AG08396 (cell line): ENCODE measurements at places on chromosomes 16 and 17.

DNA sequence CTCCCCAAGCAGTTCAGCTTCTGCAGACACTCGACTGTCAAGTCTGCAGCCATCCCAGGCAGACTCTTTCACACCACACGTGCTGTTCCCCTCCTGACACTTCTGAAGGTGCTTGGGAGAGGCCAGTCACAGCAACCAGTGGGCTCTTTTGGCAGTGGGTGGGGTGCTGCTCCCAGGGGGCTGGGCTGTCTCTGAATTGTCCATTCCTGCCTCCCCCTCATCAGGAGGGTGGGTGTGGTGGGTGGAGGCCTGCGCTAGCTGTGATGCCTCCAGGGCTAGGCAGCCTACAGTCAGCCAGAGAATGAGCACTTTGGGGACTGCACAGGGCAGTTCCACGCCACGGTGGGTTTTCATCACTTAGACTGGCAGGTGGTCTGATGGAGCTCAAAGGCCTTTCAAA lies 10.3 kb downstream of the STARD3 start:
- no peak for DNase-seq

DNA sequence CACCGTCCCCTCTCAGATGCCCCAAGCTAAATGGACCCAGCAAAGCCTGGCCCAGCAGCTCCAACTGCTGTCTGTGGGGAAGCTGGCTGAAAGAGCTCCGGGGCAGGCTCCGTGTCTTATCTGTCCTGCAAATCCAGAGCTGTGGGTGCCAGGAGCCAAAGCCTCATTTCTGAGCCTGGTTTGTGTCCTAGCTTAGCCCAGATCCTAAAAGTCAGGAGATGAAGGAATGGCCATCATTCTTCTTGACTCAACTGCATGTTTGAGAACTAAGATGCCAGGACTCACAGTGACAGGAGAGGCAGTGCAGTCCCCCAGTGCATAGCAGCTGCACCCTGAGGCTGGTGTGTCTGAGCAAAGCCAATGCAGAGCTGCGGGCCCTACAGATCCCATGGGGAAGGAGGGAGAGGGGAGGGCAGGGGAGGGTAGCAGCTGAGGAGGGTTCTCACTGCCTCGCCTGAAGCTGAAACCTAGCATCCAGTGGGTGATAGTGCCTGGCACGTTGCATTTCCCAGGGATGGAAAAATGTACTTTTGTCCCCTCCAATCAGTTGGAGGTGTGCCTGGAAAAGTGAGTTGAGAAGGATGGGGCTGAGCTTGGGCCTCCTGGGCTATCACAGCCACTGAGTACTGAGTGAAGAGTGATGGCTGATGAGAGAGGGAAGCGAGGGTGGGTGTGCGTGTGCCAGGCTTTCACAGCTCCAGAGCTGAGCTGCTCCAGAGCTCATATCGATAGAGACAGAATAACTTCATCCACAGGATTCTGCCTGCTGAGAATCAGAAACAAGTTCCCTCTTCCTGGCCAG lies 24.5 kb upstream of the CD300E start:
- DNase-seq, result no peak

DNA sequence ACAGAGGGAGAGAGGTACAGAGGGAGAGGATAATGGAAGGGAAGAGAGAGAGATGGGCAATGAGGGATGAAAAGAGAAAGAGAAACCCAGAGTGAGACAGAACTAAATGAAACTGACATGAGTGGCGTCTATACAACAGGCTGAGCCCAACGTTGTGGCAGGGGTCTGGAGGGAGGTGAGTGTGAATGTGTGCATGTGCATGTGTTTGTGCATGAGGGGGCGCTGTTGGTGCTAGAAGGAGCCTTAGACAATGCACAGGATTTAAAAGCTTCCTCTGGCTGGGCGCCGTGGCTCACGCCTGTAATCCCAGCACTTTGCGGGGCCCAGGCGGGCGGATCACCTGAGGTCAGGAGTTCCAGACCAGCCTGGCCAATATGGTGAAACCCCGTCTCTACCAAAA lies 454.8 kb upstream of the CDH11 start:
- no peak for DNase-seq

- no peak for DNase-seq
Measured at GRCh38 chr16:22648141-22648540, 137.4 kb downstream of the NPIPB5 start.

DNA sequence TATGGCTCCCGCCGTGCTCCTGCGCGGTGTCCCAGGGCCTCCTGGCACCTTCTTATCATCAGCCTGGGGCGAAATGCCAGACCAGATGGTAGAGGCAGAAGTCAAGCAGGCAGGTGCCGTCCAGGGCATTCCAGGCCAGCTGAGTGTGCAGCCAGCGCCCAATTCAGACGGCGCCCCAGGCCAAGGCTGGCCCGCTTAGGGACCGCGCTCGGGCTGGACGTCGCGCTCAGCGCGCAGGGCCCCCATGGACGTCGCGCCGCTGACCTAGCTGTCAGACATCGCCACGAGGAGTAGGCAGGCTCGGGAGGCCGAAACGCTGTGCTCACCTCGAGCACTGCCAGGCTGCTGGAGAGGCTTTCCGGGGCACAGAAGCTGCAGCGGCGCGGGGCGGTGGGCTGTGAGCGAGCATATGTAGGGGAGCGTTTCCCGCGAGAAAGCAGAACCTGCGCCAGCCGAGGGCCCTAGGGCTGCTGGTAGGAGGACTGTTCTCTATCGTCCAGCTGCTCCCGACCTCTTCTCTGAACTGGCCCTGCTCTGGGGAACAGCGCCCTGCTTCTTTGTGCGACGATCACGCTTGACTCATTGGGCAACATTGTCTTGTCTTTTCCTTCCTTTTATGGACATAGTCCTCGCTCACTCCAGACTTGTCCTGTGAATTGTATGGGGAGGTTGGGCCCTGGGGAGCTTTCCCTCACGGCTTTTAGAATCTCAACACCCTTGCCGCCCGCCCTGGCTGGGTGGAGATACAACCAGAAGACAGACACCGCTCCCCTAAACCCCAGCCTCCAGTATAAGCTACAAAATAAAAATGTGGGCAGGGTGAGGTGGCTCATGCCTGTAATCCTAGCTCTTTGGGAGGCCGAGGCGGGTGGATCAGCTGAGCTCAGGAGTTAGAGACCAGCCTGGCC lies 8.4 kb upstream of the CA4 start:
- DNase-seq, result no peak

DNA sequence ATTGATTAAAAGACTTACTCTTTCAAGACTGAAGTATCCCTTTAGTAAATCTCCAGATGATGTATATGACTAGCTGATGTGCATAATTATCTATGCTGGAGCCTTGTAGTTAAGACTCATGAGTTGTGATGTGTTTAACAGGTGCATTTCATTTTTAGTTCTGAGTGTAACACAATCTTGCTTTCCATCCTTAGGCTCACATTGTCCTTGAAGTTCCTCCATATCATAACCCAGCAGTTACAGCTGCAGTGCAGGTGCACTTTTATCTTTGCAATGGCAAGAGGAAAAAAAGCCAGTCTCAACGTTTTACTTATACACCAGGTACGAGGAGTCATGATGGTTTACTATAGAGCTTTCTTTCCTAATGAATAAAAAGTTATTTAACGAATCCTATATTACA lies 52.9 kb downstream of the ESRP2 start:
- no peak for DNase-seq

- DNase-seq, result no peak
Measured at GRCh38 chr16:4615384-4616046, 827 bp upstream of the UBALD1 start.

- peak; percentile 48 for DNase-seq
Measured at GRCh38 chr17:1997927-1998742, 27.0 kb downstream of the RTN4RL1 start.

DNA sequence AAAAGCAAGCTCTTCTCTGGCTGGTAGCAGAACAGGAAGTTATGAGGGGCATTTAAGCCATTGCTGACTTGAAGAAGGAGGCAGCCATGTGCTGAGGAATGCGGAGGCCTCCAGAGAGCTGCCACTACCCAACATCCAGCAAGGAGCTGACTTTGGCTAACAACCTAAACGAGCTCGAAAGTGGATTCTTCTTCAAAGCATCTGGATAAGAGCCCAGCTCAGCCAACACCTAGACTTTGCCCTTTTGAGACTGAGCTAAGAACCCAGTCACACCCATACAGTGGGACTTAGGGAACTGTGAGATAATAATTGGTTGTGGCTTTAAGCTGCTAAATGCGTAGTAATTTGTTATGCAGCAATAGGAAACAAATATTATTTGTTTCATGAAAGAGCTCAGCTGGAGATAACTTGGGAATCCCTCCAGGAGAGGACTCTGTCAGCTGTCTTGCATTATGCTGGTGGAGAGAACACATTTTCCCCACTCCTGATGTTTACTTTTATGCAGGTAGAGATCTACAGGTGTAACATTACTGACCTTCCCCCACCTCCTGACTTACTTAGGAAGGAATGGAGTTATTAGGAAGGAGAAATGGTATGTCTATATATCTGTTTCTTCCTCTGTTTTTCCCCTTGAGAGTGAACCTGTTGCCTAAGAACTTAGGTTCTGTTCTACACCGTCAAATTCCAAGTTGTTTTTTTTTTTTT lies 52.7 kb upstream of the ZNF629 start:
- DNase-seq, result no peak

DNA sequence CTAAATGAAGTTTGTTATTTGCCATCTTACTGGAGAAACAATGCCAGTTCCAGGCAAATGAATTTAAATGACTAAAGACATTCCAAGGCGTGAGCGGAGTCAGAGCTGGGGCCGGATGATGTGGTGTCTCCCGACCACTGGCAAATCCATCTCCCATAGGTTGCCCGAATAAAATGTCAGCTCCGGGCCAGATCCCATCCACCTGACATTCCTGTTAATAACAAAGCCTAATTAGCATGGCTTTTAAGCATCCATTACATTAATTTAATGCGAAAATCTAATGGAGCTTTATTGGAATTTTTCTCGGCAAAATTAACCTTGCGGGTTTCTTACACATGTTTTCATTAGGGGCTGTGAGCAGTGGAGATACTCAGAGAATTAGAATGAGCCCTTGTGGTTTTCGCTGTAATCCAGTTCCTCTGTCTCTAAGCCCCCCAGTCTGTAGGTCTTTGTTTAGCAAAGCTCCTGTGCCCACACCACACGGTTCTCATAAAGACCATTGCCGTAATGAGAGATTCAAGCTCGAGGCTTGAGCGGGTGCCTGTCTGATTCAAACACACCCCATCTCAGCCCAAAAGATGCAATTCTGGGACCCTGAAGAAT lies 123.3 kb downstream of the CCT6B start:
- no peak for DNase-seq

DNA sequence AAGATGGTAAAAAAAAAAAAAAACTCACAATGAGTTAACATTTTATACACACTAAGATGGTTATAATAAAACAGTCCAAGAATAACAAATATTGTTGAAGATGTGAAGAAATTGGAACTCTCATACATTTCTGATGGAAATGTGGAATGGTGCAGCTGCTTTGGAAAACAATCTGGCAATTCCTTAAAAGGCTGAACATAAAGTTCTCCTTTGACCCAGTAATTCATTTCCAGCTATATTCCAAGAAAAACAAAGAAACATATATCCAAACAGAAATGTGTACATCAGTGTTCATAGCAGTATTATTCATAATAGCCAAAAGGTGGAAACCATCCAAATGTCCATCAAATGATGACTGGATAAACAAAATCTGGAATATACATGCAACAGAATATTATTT lies 97.3 kb upstream of the NETO2 start:
- no peak for DNase-seq

GRCh38 chr16:57191056-57191571 lies 5.0 kb downstream of the RSPRY1 start:
- no peak for DNase-seq

DNA sequence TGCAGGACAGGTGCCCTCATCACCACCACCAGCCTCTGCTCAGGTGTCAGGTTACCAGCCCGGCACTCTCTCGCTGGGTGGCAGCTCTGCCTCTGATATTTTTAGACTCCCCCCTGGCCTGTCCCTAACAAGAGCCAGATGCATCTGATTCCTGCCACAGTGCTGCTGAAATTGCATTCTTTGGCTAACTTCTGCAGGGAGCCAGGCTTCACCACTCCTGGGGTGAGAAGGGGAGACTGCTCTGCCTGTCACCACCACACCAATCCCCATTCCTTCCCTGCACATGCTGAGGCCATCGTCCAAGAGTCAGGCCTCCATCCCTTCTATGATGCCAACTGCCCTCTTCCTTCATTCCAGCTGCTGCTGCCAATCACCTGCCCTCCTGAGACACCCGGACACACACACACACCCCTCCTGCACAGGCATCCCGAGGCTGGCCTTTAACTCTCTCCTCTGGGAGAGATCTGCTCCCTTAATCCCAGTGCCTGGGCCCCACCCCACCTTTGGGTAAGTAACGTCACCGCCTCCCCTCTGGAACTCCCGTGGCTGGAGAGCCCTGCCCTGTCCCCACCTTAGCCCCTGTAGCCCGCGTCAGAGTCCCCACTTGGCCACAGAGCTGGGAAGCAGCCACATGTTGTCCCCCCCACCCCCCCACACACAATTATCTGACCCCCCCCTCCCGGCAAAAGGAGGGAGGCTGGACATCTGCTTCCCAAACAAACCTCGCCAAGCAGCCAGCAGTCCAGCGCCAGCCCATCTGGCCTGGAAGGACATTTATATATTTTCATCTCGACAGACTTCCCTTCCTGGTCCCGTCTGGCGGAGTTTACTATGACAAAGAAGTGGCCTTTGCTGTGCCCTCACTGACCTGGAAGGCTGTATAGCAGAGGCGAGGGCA lies 2.8 kb downstream of the EMP2 start:
- DNase-seq, result peak; percentile 51

DNA sequence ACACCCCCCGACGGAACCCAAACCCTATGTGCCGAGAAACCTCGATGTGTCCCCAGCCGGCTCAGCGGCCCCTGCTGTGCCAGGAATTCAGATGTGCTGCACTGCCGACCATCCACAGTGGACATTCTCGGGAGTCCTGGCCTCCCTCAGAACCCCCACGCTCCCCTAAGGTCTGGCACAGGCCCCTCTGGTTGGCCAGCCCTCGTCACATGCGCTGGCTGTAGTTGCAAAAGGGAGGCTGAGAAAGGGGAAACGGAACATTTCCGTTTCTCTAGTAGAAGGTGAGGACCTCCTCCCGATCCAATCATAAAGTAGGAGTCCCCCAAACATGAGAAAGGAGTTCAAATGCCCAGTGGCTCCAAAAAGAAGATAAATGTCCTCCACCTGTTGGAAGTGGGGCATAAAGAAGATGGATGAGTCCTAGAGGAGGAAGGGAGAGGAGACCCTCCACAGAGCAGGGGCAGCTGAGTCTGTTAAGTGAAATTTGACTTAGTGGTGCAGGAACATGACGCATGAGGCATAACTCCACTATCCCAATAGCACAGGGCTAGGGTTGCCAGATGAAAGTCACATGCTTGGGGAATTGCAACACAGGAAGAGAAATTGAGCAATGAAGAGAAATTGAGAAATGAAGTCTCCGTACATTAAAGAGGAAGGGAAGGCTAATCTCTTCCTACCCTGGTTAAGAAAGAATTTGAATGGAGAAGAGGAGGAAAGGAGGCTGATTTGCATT lies 49.3 kb upstream of the WSB1 start:
- DNase-seq, result peak; percentile 79
